Immature natural killer cell (primary cell): ENCODE measurements at places on chromosomes 2 and 18.

DNA sequence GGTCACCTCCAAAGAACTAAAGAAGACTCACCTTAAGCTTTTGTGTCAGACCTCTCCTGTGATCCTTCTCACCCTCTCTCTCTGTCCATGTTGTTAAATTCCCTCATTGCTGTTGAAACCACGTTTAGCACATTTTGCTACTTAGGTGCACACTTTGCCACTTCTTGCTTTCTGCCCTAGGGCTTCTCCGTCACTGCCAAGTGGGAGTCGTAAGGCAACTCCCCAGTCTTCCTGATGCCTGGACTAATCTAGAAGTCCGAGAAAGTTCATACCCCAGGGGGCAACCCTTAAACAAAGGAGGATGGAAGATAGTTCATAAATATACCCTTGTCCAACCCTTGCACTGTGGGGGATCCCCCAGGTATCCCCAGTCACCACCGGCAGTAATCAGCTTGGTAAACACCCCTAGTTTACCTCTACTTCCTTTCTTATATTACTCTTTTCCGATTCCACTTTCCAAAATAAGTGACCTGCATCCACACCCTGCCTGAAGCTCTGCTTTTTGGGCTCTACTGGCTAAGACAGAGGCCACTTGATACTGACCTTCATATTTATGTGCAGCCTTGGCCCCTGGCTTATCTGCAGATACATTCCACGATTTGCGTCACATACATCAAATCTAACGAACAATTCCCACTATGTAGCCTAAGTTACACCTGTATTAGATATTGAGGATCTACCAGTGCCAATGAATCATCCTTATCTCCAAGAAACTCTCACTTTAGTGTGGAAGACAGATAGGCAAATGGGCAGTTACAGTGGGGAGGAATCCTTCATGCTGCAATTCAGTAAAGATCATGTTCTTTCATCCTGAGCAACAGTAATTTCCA, 776.2 kb downstream of the RNF144A start:
- no peak for DNase-seq

DNA sequence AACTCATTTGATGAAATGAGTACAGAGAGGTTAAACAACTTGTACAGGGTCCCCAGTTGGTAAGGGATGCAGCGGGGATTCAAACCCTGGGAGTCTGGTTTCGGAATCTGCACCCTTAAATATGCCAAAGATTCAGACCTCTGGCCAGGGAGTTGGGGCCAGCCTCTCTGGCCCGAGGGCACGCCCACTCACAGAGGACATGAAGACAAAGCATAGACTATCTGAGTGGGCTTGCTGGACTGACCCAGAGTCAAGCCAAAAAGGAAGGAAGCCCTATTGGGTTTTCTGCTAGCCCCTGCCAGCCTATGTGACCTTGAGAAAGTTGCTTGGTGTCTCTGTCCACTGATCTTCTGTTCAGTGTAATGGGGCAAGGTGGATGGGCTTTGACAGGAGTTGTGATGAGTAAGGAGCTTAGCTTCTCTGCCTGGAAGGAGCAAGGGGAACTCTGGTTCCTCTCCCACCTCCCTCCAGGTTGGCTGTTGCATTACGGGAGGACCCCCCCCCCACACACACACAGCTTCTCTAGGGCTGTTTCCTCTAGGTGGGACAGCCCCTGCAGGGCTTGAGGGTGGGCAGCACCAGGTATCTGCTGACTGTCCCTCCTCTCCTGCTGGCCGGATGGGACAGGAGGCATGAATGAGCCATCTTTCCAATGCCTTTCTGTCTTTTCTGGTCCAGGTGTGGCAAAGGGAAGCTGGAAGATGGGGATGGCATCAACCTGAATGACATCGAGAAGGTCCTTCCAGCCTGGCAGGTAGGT, 131.3 kb downstream of the CTIF start:
- no peak for DNase-seq

DNA sequence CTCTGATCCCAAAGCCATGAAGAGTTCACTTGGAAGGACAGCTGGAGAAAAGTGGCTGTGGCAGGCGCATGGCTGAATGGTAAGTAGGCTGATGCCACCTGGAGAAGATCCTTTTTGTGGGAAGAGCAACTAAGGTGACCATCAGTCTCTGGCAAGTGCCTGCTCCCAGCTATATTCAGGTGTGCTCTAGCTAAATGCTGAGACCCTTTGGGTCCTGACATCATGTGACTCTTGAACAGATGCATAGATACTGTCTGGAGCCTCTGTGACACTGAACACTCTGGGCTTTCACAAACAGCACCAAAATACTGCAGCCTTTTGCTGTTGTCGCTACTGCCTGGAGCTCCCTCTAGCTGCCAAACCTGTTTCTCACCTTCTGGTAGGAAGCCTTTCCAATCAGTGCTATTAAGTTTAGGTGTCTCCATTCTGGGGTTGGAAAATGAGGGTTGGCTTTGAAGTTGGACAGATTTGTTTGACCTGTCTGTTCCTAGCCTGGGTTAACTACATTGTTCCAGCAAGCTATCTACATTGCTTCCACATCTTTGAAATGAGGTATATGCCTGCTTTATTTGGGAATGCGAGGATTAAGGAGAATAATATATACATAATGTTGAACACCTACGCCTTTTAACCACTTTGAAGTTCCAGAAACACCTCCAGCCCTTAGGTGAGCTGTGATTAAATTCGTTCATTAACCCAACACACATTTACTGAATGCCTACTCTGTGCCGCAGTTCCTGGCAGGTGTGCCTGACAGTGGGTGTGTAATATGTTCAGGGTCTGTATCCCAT, 3.1 kb downstream of the EGR4 start:
- DNase-seq = peak; percentile 28

DNA sequence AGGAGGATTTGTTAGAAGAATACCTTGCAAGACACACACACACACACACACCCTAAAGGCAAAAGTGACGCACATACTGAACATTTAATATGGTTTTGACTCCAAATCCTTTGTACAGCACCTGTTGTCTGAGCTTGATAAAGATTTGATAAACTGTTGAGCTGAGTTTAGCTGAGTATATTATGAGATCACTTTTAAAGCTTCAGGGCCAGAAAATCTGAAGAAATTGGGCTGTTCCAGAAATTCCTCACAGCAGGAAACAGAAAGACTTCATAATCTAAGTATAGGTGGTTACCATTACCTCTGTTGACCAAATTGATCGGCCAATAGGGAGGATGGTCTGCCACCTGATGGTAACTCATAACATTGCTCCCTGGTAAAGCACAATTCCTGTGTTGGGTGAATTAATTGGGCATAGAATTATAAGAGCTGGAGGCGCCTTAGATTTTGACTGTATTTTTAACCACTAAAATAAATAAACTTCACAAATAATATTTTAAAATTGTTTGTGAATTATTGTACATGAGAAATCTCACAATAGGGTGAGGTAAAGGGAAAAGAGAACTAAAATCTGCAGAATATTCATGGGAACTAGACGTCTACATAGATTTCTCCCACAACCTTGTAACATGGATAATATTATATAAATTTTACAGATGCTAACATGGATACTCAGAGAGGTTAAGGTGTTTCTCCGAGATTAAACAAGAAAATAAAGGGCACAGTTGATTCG, 21.8 kb upstream of the RPIA start:
- peak; percentile 30 for DNase-seq

DNA sequence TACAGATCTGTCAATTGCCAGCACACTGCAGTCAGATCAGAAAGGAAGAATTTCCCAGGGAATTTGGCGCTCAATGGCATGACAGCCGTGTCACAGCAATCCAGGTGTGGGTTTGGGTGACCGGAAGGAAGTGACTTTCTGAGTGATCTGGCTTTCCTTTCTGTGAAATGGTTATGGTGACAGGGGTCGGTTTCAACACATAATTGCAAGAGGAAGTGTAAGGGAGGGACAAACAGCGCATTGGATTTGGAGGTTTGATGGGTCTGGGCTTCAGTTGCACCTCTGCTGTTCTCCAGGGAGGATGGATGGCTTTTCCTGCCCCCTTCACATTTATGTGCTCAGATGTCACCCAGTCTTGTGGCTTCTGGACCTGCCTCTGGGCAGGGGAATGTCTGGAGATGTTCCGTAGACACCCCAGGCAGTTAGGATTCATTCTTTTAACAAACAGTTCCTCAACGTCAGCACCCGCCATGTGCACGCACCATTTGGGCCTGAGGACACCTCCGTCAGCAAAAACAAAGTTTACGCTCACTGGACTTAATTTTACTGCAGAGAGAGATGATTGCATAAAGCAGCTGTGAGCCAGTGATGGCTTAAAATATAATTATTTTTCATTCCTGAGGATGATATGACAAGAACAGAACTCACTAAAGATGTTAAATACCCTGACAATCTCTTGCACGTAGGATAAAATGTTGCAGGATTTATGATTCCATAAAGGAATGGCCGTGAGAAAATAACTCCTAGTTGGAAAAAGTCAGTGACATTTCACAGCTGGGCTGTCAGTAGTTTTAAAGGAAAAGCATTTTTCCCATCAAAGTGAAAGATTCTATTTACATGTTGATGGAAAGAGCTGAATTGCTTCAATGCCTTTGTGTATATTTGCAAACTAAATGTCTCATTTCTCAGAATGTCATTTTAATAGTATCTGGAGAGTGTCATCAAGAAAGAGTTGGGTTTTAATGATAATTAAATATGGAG, 36.9 kb downstream of the MBP start:
- no peak for DNase-seq

- peak; percentile 57 for DNase-seq
Measured at GRCh38 chr2:73896362-73897239, 3.8 kb downstream of the ACTG2 start.

- DNase-seq = no peak
Measured at GRCh38 chr2:150370561-150370960, 116.9 kb downstream of the RND3 start.

DNA sequence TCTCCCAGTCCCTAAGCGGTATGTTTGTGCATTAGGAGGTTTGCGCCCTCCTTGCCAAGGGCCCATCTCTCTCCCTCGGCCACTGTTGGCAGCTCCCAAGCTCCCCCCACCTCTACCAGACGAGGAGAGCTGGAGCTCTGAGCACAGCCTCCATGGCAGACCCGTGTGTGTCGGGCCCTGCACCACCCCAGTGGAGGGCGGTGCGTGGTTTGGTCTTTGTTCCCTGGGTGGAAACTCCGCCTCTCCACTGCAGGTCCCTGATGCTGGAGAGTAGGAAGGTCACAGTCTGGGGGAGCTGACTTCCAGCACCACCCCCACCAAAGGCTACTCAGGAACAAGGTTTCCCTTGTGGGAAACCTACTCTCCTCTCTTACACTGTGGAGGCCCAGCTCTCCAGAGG, 162.6 kb upstream of the FHL2 start:
- DNase-seq = no peak

GRCh38 chr2:169808221-169808620, 9.6 kb downstream of the SSB start:
- no peak for DNase-seq

GRCh38 chr2:201264472-201265173, 4.3 kb downstream of the CASP8 start:
- no peak for DNase-seq

GRCh38 chr18:6942742-6943141, 174.9 kb downstream of the LAMA1 start:
- no peak for DNase-seq

GRCh38 chr2:230907361-230908091, 17.5 kb downstream of the GPR55 start:
- DNase-seq = no peak

GRCh38 chr2:120620025-120620793, 115.5 kb upstream of the GLI2 start:
- no peak for DNase-seq

- DNase-seq = no peak
Measured at GRCh38 chr2:33804155-33804554, 205.1 kb upstream of the FAM98A start.

- DNase-seq = no peak
Measured at GRCh38 chr2:8394131-8394530, 287.7 kb upstream of the ID2 start.

GRCh38 chr2:47072018-47072691, 83.0 kb downstream of the STPG4 start:
- no peak for DNase-seq

GRCh38 chr2:216057688-216058193, 23.9 kb downstream of the PECR start:
- DNase-seq = peak; percentile 72

DNA sequence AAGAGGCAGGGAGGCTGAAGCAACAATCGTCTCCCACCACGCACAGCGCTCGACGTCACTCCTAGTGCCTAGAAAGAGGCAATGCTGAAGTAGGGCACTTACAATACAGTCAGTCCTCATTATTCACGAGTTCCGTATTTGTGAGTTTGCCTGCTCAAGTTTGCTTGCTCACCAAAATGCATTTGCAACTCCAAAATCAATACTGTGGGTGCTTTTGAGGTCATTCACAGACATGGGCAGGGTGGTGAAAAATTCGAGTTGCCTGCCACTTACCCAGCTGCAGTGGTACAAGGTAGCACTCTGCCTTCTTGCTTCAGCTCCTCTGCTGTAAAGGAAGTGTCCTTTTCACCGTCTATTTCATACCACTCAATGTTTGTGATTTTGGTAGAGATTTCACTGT, 113.7 kb upstream of the NCK2 start:
- no peak for DNase-seq

GRCh38 chr2:227862227-227862740, 9.1 kb upstream of the DAW1 start:
- DNase-seq = no peak

- no peak for DNase-seq
Measured at GRCh38 chr2:127776122-127776780, 34.7 kb downstream of the WDR33 start.

DNA sequence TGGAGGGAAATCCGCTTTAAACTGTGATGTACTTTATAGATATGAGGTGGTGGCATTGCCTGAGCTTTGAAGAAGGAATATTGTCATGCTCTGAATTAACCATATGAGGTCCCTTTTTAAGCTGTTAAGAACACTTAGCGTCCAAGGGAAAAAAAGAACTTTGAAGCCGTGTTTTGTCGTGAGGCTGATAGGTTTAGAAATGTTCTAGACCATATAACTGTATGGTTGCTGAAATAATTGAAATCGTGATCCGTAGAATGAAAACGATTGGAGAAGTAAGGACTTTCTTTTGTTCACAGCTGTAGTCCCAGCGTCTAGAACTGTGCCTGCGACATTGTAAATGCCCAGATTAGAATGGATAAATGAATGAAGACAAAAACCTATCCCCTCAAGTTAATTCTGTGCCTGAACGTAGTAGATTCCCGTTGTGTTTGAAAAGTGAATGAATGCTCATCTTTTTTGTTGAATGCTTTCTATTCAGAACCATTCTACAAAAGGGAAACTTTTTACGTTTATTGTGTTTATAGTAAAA, 1.5 kb downstream of the SMCHD1 start:
- DNase-seq = no peak

DNA sequence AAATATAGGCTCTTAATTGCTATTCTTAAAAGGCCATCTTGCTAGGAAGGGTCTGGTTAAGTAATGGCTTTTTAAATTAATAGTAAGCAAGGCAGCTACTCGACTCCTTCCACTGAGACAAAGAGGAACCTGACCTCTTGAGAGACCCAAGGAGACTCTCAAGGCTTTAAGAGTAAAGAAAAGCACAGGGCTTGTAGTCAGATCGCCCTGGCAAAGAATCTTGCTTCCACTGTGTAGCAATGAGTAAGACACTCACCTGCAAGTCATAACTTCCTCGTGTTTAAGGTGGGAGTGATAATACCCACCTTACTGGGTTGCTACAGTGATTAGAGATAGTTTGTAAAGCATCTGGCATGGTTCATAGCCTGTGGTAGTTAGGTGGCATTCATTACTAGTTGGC, 274.5 kb downstream of the TSN start:
- no peak for DNase-seq

GRCh38 chr2:234218266-234219045, 168.0 kb downstream of the SPP2 start:
- DNase-seq = no peak

- DNase-seq = peak; percentile 17
Measured at GRCh38 chr2:86788881-86789686, 1.6 kb downstream of the CD8A start.
